ENCODE measurements at places on chromosomes 4 and X. TPM values are rescaled to one million over a fixed set of nuclear protein-coding genes. Genes with fewer than 3 reads are reported as not detected.

- DNase-seq: peak; percentile 28
- no peak overlapping the region for H3K4me3 ChIP-seq
- H3K27me3 ChIP-seq: peaks cover 1% of the 10 kb centered on the region
- no peaks in the 10 kb centered on the region for H3K4me1 ChIP-seq
Observed at GRCh38 chr4:88211473-88212252, 53.2 kb upstream of the ABCG2 start.

GRCh38 chr4:117383468-117383867, 298.1 kb upstream of the TRAM1L1 start:
- H3K27me3 ChIP-seq: no peaks in the 10 kb centered on the region
- no peak overlapping the region for H3K4me3 ChIP-seq
- H3K4me1 ChIP-seq: no peaks in the 10 kb centered on the region
- no peak overlapping the region for H3K27ac ChIP-seq

DNA sequence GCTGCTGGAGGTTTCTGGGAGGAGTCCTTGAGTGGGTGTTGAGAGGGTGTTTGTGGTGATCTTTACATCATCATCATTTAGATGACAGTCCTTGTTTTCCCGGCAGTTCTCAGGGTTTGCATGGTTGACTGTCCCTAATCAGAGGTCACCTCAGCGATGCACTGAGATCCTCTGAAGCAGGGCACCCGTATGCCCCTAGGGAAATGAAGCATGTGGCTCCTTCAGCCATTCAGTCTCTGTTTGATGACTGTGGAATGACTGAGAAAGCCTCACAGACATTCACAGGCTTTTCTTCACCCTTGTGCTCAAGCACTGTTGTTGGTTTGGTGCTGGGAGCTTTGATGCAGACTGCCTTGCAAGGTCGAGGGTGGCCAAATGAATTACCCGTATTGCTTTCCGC, 474.7 kb downstream of the SPRY1 start:
- H3K27ac ChIP-seq: no peak overlapping the region
- DNase-seq: no peak
- no peak overlapping the region for H3K4me3 ChIP-seq

DNA sequence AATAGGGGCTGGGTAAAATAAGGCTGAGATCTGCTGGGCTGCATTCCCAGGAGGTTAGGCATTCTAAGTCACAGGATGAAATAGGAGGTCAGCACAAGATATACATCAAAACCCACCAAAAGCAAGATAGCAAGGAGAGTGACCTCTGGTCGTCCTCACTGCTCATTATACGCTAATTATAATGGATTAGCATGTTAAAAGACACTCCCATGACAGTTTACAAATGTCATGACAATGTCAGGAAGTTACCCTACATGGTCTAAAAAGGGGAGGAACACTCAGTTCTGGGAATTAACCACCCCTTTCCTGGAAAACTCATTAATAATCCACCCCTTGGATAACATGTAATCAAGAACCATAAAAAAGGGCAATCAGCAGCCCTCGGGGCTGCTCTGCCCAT, 403.6 kb downstream of the KCNIP4 start:
- H3K4me1 ChIP-seq: no peaks in the 10 kb centered on the region
- no peaks in the 10 kb centered on the region for H3K27me3 ChIP-seq
- no peaks in the 10 kb centered on the region for H3K36me3 ChIP-seq

- no peaks in the 10 kb centered on the region for H3K4me1 ChIP-seq
- no peak overlapping the region for H3K4me3 ChIP-seq
- no peaks in the 10 kb centered on the region for H3K36me3 ChIP-seq
- no peak for DNase-seq
- no peaks in the 10 kb centered on the region for H3K27me3 ChIP-seq
Observed at GRCh38 chr4:162075726-162076125, 88.1 kb downstream of the FSTL5 start.

DNA sequence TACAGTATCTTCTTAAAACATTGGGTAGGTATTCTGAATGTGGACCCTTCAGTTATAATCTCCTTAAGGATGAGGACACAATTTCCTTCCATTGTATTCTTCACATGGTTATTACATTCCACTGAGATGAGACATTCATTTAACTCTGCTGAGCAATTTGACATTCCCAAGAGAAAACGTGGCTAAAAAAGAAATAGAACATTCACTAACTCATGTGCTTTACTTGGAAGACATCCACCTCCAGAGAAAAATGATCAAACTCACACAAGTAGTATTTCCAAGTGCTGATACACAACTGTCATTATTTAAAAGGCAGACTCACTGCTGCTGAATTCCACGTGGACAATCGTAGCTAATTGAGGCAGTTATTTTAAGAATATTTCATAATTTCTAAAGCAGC, 227.9 kb upstream of the ANKRD50 start:
- H3K36me3 ChIP-seq: no peaks in the 10 kb centered on the region
- H3K27me3 ChIP-seq: no peaks in the 10 kb centered on the region
- H3K4me3 ChIP-seq: no peak overlapping the region
- no peak for DNase-seq
- no peaks in the 10 kb centered on the region for H3K4me1 ChIP-seq

GRCh38 chr4:166198516-166199310, 325.7 kb downstream of the TLL1 start:
- no peak overlapping the region for H3K27ac ChIP-seq
- DNase-seq: no peak
- H3K36me3 ChIP-seq: no peaks in the 10 kb centered on the region
- no peak overlapping the region for H3K4me3 ChIP-seq

DNA sequence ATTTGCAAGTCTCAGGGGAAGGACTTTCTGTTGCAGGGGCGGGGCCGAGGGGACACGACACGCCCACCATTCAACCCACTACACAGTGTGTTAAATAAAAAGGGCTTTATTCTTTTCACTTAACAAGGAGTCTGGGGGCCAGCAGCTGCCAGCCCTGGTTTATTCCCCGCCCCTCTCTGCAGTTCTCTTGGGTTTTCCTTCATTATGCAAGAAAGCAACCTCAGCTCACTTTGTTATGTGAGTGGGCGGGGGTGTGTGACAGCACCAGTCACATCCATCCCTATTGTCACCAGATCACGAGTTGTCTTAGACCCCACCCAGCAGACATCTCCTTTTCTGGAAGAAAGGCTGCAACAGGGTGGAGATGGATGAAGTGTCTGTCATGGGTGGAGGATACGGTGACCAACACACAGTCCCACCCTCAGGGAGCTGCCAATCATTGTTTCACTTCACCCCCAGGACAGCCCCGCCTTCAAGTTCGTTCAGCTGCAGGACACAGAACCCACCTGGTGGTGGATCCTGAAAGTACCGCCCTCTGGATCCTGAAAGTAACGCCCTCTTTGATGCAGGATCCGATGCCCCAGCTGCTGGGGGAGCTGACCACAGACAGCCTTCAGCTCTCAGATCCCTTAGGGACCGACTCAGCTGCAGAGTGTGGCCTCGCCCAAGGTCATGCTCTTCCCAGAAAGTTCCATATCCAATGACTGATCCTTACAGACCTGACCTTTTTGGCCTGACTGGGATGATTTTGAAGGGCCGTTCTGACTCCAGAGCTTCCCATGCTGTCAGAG, 79.6 kb downstream of the SMIM20 start:
- H3K27ac ChIP-seq: no peak overlapping the region
- DNase-seq: peak; percentile 55
- no peak overlapping the region for H3K4me3 ChIP-seq

- no peaks in the 10 kb centered on the region for H3K27me3 ChIP-seq
- no peak for DNase-seq
- no peaks in the 10 kb centered on the region for H3K4me1 ChIP-seq
Observed at GRCh38 chr4:138078751-138079520, 163.2 kb downstream of the SLC7A11 start.

GRCh38 chr4:153232768-153233167, 28.5 kb downstream of the TRIM2 start:
- H3K27me3 ChIP-seq: peaks cover 1% of the 10 kb centered on the region
- no peak overlapping the region for H3K4me3 ChIP-seq
- no peaks in the 10 kb centered on the region for H3K36me3 ChIP-seq
- peaks cover 34% of the 10 kb centered on the region for H3K4me1 ChIP-seq
- no peak overlapping the region for H3K27ac ChIP-seq

GRCh38 chrX:29435396-29435795, 780.0 kb upstream of the MAGEB2 start:
- H3K36me3 ChIP-seq: no peaks in the 10 kb centered on the region
- DNase-seq: no peak
- no peaks in the 10 kb centered on the region for H3K4me1 ChIP-seq
- H3K27me3 ChIP-seq: no peaks in the 10 kb centered on the region
- H3K4me3 ChIP-seq: no peak overlapping the region

CENPVL2 gene
- not detected for total RNA-seq

ARHGAP6 gene
- not detected for total RNA-seq

PARM1 gene
- total RNA-seq: not detected

MAGEC3 gene
- not detected for total RNA-seq

MTTP gene
- total RNA-seq: not detected

UGDH gene
- total RNA-seq: 32.9 TPM

MAGEA2 gene
- total RNA-seq: not detected

POU3F4 gene
- total RNA-seq: not detected

MCF2 gene
- 0.07 TPM for total RNA-seq

All from activated CD4-positive, alpha-beta memory T cell treated with anti-CD3 and anti-CD28 coated beads for 36 hours (primary cell).